Activated gamma-delta T cell treated with anti-CD3 and anti-CD28 coated beads, Interleukin-2, amount 50 U/mL, for 16 hours (primary cell): ENCODE measurements at places on chromosomes 5 and 9.

GRCh38 chr5:52725065-52725746, 62.5 kb upstream of the ITGA1 start:
- peak; percentile 34 for DNase-seq

DNA sequence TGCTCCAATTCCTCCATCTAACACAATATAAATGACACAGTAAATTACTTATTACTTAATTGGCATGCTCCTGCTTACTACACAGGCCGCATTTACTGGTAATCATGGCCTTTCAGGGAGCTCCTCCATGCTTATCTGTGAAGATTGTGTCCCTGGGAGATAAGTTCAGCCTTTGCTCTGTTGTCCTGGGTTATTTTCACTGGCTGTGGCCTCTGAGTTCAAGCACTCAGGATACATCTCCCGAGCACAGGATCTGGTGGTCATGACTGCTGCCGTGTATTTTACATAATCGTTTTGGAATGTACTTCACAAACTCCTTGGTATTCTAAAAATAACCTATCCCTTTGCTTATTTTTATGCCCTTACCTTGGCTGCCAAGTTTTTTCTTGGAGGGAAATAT, 215.7 kb downstream of the ICE1 start:
- DNase-seq: no peak

DNA sequence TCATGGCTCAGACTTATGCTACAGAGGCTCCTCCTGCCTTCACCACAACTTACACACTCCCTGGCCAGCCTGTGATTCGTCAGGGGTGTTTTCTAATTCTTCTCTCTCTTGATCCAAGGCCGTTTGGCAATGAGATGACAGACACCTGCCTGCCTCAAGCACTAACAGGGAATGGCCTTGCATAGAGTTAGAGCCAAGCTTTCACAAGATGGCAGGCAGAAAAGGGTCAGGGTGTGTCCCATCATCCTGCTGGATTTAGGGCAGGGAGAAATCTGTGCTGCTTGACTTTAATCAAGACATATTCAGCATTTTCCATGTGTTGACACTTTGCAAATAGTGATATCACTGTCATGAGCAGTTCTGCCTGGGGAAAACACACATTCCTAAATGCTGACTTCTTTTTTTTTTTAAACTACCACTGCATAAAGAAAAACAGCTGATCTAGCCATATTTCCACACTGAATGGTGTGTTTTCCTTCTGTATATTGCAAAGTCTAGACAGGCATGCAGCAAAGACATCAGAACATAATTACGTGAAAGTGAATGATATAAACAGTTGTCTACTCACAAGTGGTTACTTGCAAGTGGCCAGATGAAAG, 95.0 kb upstream of the SLC25A48 start:
- DNase-seq: no peak

- no peak for DNase-seq
These were observed 27.3 kb downstream of the TTC1 start for GRCh38 chr5:160036243-160036642.

- no peak for DNase-seq
These were observed 92.2 kb downstream of the C5orf15 start for GRCh38 chr5:133876266-133876665.

GRCh38 chr5:44801992-44802391, 6.8 kb upstream of the MRPS30 start:
- DNase-seq: no peak

DNA sequence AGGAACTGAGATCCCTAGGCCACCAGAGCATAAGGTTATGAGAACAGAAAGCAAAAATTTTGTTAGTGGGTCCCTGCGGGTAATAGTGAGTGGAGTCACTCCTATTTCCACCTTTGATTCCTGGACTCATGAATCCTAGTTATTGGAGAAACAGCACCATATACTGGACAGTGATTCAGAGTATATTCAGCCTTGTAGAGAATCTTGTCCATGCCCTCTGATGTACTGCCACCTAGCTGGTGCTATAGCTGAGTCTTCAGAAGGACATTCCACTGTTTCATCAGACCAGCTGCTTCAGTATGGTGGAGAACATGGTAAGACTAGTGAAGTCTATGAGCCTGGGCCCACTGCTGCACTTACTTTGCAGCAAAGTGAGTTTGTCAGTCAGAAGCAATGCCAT, 25.0 kb upstream of the ITGA2 start:
- no peak for DNase-seq

DNA sequence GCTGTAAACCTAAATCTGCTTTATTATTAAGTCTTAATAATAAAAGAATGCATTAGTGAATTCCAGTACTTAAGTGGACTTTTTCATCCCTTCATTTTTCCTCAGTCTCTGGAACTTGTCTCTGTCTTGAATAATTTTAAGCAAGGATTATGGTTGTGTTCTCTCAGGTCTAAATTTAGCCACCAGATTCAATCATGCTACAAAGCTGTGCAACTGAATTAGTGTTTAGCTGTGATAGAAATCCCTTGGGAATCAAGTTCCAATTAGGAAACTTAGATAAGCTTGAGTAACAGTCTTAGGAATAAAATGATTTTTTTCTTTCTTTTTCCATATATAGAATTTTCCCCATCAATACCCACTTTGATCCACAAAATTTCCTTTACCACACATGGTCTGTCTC, 104.3 kb downstream of the PLPPR1 start:
- DNase-seq: no peak

DNA sequence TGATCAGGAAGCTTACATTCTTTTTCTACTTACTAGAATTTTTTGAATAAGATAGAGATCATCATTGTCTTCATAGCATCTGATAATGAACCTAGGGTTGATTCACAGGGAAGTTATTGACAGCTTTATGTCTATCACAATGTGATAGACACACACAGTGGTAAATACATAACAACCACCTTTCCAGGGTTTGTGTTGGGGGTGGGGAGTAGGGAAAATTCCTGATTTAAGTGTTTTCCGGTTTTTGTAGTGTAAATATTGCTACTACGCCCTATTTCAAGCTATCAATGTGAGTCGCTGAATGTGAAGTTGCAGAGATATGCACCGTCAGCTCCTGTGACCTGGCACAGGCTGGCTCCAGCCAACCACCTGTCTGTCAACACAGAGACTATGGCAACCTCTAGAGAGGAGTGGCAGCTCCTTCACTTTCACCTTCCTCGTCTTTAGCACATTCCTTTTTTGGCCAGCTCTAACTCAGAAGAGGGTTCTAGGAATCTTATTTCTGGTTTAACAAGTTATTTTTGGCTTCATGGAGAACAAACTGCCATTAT, 224.9 kb downstream of the MAT2B start:
- DNase-seq: no peak

- no peak for DNase-seq
These were observed 210.2 kb downstream of the DAB2IP start for GRCh38 chr9:121861501-121862180.

DNA sequence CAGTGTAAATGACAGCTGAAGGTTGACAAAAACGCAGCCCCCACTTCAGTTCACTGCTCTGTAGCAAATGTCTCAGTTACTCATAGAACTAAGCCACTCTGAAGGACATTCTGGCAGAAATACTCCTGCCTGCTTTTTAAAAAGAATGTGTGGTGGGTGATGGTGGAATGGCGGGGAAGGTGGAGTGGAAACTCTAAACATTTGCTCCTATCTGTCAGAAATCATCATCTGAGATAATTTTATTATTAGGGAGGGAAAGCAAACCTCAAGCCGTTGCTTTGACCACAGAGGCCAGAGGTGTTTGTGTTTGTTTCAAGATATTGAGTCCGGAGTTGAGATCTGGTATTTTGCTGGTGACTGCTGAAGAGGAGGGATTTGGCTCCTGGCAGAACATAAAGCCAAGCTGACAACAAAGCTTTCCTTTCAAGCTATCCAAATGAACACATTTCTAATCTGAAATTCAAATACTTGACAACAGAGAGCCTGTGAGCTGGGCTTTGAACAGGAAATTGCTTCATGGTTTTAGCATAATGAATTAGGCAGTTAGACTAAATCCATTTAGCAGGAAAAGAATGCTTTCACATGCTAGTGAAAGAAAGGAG, 362.7 kb downstream of the CSNK1G3 start:
- no peak for DNase-seq

- DNase-seq: no peak
These were observed 10.5 kb downstream of the KIF4B start for GRCh38 chr5:155024015-155024414.

DNA sequence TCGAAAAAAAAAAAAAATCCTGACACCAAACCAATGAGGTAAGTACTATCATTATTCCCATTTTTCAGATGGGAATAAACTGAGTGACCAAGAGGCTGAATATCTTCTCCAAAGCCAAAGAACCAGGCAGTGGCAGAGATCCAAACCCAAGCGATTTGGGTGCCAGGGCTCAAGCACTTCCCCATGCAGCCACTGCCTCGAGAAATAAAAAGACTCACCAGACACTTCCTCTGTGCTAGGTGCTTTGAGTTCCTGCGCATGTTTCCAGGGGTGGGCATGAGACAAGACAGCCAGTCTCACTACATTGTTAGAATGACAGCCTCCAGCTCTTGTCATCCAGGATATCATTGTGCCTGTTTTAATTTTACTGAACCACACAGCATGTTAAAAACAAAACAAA, 2.3 kb upstream of the RPL26L1 start:
- DNase-seq: no peak

DNA sequence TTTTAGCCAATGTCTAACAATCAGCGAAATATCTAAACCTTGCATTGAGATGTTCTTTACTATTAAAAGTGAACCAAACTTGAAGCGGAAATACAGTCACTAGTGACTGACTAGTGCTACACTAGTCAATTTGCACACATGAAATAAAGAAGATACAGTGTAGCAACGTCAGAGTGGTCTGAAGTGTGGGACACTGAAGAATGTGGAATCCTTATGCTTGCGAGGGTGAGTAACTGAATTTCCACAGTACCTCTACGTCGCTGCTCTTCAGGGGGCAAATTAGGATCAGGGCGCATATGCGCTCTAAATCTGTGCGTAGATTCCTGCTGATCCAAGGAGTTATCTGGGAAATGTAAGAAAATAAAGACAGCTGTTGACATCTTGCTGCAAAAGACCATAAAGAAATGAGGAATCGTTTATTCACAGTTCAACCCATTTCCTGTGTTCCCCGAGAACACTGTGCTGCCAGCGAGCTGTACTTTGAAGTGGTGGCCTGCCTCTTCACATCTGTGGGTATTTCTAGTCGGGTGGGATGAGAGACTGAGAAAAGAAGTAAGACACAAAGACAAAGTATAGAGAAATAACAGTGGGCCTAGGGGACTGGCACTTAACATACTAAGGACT, 39.8 kb upstream of the FLT4 start:
- peak; percentile 28 for DNase-seq

DNA sequence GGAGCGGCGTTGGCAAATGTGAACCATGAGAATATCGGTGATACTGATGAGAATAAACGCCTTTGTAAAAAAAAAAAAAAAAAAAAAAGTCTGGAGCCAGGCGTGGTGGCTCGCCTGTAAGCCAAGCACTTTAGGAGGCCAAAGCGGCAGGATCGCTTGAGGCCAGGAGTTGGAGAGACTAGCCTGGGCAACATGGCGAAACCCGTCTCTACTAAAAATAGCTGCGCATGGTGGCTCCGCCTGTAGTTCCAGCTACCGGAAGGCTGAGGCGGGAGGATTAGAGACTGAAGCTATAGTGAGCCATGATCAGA, 425 bp upstream of the NFX1 start:
- no peak for DNase-seq

DNA sequence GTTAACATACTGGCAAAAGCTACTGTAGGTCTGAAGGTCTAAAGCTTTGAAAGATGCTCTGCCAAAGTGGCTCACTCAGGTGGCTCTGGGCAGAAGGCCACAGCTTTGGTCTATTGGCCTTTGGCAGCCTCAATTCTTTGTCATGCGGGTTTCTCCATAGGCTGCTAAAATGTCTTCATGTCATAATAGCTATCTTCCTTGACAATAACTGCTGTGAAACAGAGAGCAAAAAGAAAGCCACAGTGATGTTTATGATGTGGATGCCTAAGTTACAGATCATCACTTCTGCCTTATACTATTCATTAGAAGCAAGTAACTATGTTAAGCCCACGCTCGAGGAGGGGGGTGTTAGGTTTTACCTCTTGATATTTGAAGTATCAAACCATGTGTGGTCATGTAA, 906.1 kb upstream of the CDH9 start:
- DNase-seq: no peak
